ENCODE measurements at places on chromosomes 12 and 14.

DNA sequence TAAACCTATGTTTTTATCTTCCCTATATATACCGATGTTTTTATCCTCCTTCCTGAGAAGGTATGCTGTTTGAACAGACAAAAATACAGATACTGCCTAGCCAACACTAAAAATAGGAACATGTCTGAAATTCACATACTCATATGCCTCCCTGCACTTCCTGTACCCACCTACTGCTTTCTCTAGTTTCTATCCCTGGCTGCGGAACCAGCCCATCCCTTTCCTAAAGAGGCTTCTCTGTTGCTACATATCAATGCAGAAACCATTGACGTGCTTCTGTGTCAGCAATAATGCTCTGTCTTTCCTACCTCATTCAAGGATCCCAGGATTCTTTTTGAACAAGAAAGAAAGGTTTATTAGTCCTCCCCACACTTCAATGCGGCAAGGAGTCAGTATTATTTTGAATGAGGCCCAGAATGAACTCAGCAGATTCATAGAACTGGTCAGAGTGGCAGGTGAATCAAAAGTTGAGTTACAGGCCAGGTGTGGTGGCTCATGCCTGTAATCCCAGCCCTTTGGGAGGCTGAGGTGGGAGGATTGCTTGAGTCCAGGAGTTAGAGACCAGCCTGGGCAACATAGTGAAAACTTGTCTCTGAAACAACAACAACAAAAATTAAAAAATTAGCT is 67.8 kb upstream of the NAP1L1 start:
- DNase-seq = no peak

- peak; percentile 57 for DNase-seq
Observed at GRCh38 chr12:71662849-71663560, 643 bp downstream of the ZFC3H1 start.

GRCh38 chr12:4506870-4507269 is 31.8 kb upstream of the RAD51AP1 start:
- no peak for DNase-seq

- DNase-seq = no peak
Observed at GRCh38 chr14:22547948-22548750, 40.9 kb downstream of the DAD1 start.
